ENCODE measurements at places on chromosomes 7 and 10.

DNA sequence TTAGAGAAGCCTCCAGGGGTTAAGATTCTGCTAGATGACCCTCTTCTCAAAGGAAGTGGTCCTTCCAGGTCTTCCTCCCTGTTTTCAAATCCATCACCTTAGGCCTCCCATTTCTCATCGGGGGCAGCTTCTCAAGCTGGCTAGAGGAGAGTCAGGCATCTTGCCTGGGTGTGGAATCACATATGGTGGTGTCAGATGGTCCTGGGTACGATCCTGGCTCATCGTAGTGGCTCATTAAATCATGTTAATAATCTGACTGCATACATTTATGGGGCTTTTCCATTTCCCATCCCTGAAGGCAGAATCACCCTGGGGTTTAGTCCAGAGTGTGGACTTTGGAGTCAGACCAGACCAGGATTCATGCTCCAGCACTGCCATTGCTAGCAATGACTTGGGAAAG lies 132.6 kb downstream of the RPS24 start:
- no peak for DNase-seq

GRCh38 chr10:63396133-63396761 lies 69.5 kb downstream of the JMJD1C start:
- no peak for DNase-seq

DNA sequence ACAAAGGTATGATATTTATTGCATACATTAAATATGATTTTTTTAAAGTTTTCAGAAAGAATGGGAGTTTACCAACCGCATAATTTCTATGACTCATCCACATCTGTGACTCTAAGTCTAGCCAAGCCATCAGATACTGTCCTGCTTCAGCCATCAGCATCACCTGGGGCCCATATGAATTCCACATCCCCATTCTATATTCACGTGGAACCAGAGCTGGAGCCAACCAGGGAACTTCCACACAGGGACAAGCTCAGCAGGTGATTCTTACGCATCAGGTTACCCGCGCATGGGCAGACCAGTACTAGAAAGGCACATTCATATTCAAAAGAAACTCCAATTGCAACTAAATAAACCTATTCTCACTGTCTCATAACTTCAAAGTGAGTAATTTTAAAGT lies 817.7 kb upstream of the IGFBP3 start:
- DNase-seq = no peak

- DNase-seq = no peak
These were observed 185.4 kb downstream of the CYP26A1 start for GRCh38 chr10:93259126-93259525.

GRCh38 chr7:131781-132482 lies 60.4 kb upstream of the FAM20C start:
- no peak for DNase-seq

DNA sequence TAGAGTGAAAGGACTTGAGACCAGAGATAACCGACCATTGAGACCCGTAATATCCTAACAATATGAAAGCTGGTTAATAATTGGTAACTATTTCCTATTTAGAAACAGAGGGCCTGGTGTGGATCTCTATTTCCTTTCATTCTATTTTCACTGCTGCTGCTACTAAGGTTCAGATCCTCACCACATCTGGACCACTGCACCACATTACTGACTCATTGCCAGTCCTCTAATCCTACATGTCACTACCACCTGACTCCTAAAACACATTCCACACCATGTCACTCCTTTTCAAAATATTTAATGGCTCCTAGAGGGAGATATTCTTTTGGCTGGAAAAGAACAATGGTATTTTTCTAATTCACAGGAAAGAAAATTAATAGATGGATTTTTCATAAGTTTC lies 6.4 kb downstream of the USP54 start:
- peak; percentile 39 for DNase-seq

DNA sequence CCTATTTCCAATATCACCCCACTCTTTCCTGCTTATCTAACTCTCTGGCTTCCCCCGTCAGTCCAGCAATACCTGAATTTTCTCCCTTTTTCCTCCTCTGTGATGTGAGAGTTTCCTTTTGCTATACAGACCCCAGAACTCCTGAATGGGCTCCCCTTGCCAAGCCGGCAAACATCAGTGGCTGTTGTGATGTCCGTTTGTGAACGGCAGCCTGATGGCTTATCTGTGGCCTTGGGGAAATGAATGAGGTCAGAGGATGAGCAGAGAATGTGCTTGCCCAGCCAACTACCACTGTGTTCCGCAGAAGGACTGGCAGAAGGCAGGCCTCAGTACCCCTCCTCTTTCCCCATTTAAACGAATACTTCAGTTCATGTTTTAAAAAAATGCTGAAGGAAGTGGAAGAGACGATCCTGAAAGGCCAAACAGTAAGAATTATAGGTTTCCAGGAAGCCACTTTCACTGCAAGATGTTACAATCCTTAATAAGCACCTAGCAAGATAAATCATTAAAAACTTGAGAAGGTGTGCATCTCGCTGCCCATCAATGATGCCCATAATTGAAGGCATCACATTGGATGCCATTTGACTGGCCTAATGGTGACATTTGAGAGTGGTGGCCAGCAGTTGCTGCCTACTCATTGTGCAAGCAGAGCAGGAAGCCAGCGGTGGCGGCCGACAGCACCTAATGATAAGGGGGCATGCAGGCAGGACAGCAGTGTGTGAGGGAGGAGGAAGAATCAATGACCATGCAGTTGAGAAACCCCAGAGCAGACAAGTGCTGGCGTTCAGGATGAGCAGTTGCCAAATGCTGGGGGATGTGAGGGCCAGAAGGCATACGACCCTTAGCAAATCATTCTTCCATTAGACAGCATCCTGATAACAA lies 31.5 kb downstream of the SLC18A2 start:
- no peak for DNase-seq

GRCh38 chr7:80129785-80130184 lies 4.8 kb upstream of the GNAI1 start:
- no peak for DNase-seq

- DNase-seq = no peak
These were observed 59.8 kb upstream of the GDF10 start for GRCh38 chr10:47240173-47240572.

GRCh38 chr7:140702774-140703173 lies 6.3 kb downstream of the NDUFB2 start:
- peak; percentile 6 for DNase-seq

GRCh38 chr10:116849248-116850057 lies at the start of gene ENO4:
Gene ENO4, plus strand, starts transcription at chr10:116849499. Its CDS starts 68 bp downstream, at chr10:116849567.
- peak; percentile 75 for DNase-seq

DNA sequence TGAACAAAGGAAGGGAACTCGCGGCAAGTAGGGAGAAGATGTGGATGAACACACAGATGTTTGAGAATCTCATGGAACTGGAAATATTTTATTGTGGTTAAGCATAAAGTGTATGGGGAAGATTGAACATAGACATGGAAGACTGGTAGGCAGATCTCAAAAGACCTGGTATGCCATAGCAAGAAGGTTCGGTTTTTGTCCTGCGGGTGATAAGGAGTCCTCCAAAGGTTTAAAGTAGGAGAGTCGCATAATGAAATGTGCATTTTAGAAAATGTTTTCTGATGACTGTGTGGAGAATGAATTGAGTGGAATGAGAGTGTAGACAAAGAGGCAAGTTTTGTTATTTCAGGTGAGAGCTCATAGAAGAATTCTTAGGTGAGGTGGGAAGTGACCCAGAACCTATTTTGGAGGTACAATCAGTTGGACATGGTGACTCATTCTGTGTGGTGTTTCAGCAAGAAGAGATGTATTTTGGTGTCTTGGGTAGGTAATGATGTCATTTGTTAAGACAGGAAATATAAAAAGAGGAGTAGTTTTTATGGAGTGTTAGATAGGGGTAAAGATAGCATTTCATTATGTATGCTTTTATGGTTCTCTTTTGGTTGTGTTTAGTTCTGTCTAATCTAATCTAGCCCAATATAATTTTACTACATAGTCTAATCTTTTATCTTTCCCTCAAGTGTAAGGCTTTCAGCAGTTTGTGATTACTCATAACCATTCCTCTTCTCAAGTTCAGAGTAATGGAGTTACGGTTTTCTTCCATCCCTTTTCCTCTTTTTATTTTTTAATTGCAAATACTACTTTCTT lies 239.2 kb downstream of the EXOC4 start:
- DNase-seq = peak; percentile 10

- peak; percentile 22 for DNase-seq
These were observed 643.1 kb upstream of the SEMA3D start for GRCh38 chr7:85829817-85830432.

- DNase-seq = no peak
These were observed 26.5 kb upstream of the PPP1R3A start for GRCh38 chr7:113945018-113945938.

GRCh38 chr7:57400531-57401155 lies 49.3 kb upstream of the ZNF716 start:
- no peak for DNase-seq

DNA sequence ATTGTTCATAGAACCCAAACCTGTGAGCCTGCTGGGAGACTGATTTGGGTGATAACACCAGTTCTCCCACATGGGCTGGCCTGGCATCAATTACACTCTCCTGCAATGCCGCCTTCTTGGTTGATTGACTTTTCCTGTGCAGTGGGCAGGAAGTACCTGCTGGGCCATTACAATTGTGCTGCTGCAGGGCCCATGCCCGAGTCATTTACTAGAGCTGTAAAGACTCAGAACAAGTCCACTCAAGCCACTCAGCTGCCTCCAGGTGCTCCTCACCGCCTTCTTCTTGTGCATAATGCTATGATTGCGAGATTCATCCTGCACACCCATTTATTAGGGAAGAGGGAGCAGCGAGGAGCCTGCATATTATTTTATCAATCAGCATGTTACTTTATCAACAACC lies 264.0 kb downstream of the TCERG1L start:
- DNase-seq = no peak

DNA sequence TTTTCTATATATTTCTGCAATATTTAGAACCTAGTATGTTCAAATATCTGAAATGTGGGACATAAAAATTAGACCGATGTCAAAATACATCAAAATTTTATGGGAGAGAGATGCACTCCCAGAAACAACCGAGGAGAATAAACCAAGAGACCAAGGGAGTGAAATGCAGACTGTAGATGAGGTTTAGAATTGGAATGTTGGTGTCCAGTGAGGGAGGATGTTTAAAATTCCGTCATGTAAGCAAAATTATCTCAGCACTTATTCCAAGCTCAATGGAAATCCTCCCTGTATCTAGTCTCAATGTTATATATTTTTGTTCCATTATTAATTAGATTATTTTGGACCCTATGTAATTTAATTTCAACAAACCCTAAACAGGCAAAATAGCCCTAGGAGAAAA lies 61.9 kb upstream of the MAGI2 start:
- no peak for DNase-seq

GRCh38 chr7:135481598-135481979 lies 28.3 kb downstream of the CNOT4 start:
- no peak for DNase-seq

- DNase-seq = no peak
These were observed 13.5 kb downstream of the PRF1 start for GRCh38 chr10:70588859-70589570.

- DNase-seq = peak; percentile 3
These were observed 98.0 kb upstream of the ZNF722 start for GRCh38 chr7:63900394-63901203.

DNA sequence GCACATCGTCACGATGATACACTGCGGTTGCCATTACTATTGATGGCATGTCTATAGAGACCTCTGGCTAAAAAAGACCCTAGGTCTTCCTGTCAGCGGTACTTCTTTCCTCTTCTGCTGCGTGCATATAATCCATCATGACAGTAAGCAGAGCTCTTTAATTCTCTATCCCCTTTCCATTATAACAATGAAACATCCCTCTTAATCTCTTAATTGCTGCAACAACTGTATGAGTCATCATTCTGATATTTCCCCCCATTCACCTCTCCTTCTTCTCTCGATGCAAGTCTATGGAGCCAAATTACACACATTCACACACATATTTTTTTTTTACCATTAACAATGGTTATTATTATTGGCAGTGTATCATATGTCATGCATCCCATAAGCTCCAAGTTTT lies 45.2 kb upstream of the AKR1E2 start:
- DNase-seq = peak; percentile 63

DNA sequence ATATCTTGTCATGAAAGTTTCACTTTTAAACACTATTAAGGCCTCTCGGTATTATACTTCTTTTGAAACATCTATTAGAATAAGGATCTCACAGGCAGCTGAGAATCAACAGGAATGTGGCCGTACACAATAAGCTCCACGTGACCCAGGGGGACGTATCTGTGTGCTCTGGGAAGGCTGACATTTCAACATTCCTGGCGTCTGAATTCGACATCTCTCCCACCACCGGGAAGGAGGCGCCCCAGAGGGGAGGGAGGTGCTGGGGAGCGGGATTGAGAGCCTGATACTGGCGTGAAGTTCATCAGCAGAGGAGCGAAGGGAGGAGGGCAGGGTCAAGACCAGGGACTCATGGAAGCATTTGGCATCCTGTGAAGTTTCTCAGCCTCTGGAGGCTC lies 401.3 kb downstream of the DNAJB6 start:
- peak; percentile 4 for DNase-seq

DNA sequence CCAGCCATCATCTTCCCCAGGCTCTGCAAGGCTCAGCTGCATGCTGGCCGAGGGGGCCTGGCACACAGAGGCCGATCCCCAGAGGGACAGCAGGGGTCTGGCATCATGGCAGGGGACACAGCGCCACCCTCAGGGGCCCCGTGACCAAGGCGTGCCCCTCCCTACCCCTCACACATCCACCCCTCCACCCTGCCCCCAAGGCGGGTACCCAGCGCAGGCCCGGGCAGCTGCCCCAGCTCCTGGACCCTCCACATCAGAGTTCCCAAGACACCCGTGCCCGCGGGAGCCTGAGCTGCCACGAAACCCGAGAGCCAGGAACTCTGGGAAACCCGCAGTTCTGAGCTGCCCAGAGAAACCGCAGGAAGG lies 46.5 kb upstream of the TNRC18 start:
- DNase-seq = no peak

DNA sequence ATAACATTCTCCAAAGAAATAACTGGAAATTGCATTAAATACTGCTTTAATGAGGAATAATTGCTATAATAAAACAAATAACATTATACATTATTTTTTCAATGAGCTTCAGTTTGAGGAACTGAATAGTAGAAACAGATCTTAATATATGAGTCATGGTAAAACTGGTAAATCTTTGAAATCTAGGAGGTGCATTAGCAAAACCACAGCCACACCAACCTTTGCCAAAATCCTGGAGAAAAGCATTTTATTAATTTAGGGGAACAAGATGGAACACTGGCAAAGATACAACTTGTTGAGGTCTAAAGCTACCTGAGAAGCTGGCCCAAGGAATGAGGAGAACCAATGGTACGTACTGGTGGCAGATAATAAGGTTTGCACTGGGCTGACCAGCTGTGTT lies 5.4 kb upstream of the ASL start:
- no peak for DNase-seq

- DNase-seq = peak; percentile 91
These were observed 120.7 kb downstream of the SRPK2 start for GRCh38 chr7:105268056-105268455.

GRCh38 chr7:5769571-5769970 lies 11.9 kb downstream of the RNF216 start:
- DNase-seq = peak; percentile 50

- DNase-seq = no peak
These were observed 20.5 kb upstream of the GATA3 start for GRCh38 chr10:8033812-8034465.
